ENCODE measurements at places on chromosomes 3 and 15.

GRCh38 chr3:120258009-120258408 lies 27.0 kb downstream of the GPR156 start:
- DNase-seq = no peak

GRCh38 chr15:25811481-25811906 lies 51.6 kb downstream of the ATP10A start:
- no peak for DNase-seq

DNA sequence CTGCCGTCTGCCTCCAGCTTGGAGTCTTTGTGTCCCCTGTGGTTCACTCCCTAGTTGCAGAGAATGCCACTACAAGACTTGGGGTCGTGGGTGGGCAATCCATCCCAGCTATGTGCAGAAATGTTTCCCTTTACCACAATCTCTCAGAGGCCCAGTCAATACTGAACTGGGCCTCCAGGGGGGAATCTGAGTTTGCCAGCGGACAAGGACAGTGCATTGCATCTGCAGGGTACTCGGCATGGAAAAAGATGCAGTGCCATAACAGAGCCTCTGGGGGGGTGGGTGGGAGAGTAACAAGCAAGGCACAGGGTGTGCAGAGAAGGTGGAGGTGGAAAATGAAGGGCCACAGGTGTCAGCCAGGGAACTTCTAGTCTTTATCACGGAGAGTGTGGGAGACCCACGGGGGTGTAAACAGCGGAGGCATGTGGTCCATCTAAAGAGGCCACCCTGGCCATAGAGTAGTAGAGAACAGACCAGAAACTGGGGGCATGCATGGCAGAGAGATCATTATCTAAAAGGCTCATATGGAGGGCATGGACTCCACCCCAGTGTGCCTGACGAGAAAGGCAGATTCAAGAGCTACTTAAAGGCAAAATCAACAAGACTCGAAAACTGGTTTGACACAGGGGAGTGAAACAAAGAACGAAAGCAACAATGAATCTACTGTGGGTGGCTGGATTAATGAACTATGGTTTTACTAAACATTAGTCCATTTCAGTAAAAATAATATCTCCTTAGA lies 182.4 kb downstream of the ANXA2 start:
- DNase-seq = no peak

DNA sequence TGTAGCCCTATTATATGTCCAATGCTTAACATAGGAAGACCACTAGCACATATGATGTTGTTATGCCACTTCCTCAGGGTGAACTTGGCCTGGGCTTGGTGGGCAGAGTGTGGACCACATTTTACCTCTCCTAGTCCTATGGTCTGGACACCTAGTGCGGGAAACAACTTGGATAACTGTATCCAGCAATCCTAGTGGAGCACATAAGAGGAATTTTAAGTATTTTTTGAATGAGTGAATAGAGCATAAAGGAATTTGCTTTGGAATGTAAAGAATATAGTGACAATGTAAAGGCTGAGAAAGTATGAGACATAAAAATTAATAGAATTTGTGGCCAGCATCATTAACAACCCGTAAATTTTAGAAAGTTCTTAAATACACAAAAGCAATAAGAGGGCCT lies 528.9 kb downstream of the IGSF11 start:
- DNase-seq = no peak

GRCh38 chr3:188437926-188438325 lies 284.0 kb downstream of the LPP start:
- DNase-seq = no peak

GRCh38 chr3:195573611-195574496 lies 9.9 kb downstream of the APOD start:
- DNase-seq = no peak

DNA sequence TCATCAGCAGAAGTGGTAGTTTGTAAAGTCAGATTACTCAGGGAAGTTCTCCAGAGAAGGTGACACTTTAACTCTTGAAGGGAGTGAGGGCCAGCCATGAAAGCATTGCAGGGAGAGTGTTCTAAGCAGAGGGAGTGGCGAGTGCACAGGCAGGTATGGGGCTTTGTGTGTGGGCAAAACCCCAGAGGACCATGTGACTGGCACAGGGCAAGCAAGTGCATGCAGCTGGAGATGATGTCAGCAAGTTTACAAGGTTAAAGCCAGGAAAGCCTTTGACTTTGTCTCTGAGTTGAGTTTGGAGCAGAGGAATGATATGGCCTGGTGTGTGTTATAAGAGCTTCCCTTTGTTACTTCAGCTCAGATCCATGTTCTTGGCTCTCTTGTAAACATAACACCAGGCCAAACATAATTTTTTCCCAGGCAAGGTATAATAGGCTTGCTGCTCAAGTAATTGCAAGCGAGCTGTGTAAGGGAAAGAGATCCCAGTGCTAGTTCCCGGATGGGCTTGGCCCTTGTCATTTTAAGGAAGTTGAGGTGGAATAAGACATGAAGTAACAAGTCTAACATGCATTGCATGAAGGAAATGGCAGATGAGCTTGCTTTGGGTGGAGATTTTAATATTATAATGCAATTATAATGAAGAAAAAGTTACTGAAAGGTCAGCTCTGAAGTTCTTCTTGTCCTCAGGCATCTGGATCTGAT lies 341.1 kb upstream of the LRRC3B start:
- no peak for DNase-seq

GRCh38 chr15:84111575-84111974 lies 124.0 kb upstream of the GOLGA6L4 start:
- no peak for DNase-seq

- no peak for DNase-seq
Measured at GRCh38 chr3:12890610-12891390, 49.4 kb upstream of the RPL32 start.

DNA sequence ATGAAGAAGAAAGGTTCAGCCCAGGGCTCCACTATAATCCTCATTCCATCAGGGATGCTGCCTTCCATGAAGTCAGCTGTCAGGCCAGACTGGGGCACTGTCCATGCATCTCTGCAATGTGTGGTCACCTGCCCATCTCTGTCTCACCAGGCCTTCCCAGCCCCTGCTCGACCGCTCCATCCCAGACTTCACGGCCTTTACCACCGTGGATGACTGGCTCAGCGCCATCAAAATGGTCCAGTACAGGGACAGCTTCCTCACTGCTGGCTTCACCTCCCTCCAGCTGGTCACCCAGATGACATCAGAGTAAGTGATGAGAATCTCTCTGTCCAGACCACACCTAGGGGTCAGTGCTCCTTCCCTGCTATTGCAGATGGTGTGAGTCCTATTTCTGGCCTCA lies 454.1 kb downstream of the EPHB1 start:
- DNase-seq = no peak

DNA sequence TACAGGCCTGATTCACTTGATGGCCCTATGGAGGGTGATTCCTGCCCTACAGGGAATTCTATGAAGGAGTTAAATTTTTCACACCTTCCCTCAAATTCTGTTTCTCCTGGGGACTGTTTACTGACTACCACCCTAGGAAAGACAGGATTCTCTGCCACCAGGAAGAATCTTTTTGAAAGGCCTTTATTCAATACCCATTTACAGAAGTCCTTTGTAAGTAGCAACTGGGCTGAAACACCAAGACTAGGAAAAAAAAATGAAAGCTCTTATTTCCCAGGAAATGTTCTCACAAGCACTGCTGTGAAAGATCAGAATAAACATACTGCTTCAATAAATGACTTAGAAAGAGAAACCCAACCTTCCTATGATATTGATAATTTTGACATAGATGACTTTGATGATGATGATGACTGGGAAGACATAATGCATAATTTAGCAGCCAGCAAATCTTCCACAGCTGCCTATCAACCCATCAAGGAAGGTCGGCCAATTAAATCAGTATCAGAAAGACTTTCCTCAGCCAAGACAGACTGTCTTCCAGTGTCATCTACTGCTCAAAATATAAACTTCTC lies 43.6 kb downstream of the BLM start:
- DNase-seq = no peak

GRCh38 chr3:71859123-71859519 lies 74.2 kb upstream of the PROK2 start:
- no peak for DNase-seq

DNA sequence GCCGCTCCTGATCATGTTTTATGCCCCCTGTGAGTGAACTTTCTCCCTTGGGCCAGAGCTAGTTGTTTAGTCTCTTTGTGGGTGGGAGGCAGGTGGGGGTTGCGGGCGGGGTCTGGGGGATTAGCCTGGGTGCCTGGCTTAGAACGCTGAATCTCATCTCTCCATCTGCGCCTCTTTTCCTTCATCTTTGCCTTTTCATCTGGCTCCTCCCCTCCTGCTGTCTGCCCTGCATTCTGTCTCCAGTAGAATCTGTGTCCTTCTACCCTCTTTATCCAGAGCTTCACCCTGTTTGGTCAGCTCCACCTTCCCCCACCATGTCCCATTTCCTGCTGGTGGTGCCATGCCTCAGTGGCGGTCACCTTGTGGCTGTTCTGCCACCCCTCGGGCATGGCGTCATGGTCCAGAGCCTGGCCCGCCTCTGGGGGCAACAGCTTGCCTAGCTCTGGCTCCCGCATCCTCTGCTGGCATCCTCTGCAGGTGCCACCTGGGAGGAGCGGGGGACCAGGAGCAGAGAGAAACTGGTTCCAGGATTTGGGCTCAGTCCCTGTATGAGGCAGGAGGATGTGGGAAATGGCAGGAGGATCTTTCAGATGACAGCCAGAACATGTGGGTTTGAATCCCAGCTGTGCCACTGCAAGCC lies 44.3 kb downstream of the PDIA5 start:
- DNase-seq = no peak

GRCh38 chr15:85154061-85154460 lies 172.4 kb downstream of the PDE8A start:
- DNase-seq = no peak

- no peak for DNase-seq
Measured at GRCh38 chr3:106245400-106245799, 376.6 kb upstream of the CBLB start.

DNA sequence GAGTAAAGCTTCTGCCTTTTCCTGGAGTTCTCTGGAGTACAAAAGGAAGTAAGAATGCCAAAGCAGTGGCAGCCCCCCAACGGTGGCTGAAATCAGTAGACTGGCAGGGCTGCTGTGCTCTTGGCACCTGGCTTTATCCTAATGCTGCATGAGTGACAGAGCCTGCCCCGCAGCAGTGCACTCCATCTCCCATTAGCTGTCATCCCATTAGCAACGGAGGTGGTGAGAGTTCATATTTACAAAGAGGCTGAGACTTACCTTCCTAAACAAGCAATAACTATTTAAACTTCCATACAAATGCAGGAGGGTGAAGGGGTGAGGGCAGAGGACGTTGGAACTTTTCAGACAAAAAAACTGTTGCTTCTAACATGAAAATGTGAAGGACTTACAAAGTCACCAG lies 51.9 kb downstream of the SERPINI1 start:
- DNase-seq = no peak

DNA sequence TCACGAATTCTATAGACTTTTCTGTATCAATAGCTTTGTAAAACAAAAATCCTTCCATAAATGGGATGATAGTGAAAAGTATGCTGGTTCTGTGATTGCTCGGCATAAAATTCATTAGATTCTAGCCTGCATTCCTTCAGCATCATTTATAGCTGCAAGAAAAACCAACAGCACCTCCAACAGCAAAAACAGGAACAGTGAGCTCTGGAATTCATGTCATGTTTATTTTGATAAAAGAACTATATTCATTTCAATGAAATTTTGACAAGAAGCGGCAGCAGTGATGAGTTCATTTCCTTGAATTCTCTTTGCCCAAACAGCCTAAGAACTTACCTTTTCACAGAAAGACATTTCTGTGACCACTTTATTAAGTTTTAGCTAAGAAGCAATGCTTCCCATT lies 515.2 kb upstream of the CCDC54 start:
- DNase-seq = no peak

GRCh38 chr3:102026656-102027055 lies 177.3 kb downstream of the NFKBIZ start:
- no peak for DNase-seq
